ENCODE measurements at places on chromosomes 11 and 22.

GRCh38 chr22:29148036-29148435 lies 57.7 kb upstream of the EMID1 start:
- no peak for DNase-seq

DNA sequence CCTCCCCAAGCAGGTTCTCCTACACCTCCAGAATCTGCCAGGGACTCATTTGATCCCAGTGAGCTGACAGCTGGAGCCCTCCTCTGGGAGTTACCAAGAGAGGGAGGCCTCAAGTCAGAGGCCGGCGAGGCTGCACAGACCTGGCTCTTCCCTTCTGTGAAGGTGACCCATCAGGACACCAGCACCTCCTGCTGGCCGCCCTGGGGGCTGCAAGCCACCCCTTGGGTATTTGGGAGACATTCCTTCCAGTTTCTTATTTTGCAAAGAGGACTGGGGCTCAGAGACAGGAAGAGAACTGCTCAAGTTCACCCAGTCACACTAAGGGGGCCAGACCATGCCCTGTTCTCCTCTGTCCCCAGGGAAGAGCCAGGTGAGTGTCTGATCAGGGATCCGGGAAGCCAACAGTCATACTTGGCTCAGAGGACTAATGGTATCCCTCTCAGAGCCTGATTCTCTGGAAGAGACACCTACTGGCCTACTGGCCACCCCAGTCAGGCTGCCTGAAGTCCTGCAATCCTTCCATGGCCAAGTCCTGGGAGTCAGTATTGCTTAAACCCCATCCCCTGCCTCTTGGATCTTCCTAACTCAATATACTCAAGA lies 40.5 kb upstream of the RIC3 start:
- DNase-seq, result no peak

GRCh38 chr11:31809541-31809856 lies 1.6 kb downstream of the PAX6 start:
- DNase-seq, result no peak

GRCh38 chr11:40314327-40314726 lies 1145.1 kb downstream of the LRRC4C start:
- DNase-seq, result peak; percentile 53

DNA sequence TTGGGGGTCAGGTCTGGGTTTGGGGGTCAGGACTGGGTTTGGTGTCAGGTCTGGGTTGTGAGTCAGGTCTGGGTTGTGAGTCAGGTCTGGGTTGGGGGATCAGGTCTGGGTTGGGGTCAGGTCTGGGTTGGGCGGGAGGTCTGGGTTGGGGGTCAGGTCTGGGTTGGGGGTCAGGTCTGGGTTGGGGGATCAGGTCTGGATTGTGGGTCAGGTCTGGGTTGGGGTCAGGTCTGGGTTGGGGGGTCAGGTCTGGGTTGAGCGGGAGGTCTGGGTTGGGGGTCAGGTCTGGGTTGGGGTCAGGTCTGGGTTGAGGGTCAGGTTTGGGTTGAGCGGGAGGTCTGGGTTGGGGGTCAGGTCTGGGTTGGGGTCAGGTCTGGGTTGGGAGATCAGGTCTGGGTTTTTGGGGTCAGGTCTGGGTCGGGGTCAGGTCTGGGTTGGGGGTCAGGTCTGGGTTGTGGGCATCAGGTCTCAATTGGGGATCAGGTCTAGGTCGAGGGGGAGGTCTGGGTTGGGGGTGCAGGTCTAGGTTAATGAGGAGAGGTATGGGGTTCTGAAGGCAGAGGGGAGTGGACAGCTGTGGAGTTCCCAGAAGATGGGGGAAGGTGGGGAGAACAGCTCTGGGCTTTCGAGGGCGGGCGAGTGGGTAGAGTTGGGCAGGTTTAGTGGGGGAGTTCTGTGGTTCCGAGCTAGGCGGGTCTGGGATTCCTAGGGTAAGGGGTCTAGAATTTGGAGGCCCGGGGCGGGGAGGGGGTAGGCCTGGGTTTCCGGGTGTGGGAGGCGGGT lies 629 bp downstream of the TTLL8 start:
- DNase-seq, result no peak

DNA sequence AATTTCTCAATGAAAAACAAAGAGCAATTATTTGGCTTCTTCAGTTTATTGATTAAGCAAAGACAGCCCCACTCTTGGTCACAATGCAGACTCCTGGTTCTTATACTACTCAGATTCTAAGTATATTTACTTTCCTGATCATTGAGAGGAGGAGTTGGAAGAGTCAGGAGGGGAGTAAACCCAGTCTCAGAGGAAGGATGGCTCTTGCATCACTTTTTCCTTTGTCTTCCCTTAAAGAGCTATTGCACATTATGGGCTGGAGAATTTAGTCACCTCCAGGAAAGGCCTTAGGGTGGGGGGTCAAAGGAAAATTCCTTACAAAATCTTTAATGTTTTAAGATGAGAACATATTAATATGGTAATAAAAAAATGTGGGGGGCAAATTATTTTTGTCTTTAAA lies 8.1 kb downstream of the SLC17A6 start:
- DNase-seq, result no peak
